Epithelial cell of proximal tubule (primary cell): ENCODE measurements at places on chromosomes 16 and 17.

DNA sequence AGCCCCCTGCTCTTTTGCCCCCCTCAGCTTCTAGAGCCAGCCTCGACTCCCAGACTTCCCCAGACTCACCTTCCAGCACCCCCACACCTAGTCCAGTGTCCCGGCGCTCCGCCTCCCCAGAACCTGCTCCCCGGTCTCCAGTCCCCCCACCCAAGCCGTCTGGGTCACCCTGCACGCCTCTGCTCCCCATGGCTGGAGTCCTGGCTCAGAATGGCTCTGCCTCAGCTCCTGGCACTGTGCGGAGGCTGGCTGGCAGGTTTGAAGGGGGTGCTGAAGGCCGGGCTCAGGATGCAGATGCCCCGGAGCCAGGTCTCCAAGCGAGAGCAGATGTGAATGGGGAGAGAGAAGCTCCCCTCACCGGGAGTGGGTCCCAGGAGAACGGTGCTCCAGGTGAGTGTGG is 2.2 kb downstream of the ARHGEF15 start:
- DNase-seq, result no peak

DNA sequence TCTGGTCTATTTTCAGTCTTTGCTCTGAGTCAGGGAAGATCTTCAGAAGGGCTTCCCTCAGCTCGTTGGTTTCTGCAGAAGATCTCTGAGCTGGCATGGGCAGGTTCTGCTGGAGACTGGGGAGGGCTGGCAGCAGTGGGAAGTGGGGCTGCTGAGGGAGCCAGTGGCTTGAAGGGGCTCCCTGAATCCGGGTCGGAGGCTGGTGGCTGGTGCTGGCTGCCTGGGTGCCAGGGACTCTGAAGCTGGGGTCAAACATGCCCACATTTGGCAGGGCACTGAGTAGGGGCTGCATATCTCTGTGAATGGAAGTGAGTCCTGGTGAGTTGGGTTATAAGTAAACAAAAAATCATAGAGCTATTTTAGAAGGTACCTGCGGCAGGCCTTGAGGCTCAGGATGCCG is 67.0 kb downstream of the N4BP1 start:
- no peak for DNase-seq

DNA sequence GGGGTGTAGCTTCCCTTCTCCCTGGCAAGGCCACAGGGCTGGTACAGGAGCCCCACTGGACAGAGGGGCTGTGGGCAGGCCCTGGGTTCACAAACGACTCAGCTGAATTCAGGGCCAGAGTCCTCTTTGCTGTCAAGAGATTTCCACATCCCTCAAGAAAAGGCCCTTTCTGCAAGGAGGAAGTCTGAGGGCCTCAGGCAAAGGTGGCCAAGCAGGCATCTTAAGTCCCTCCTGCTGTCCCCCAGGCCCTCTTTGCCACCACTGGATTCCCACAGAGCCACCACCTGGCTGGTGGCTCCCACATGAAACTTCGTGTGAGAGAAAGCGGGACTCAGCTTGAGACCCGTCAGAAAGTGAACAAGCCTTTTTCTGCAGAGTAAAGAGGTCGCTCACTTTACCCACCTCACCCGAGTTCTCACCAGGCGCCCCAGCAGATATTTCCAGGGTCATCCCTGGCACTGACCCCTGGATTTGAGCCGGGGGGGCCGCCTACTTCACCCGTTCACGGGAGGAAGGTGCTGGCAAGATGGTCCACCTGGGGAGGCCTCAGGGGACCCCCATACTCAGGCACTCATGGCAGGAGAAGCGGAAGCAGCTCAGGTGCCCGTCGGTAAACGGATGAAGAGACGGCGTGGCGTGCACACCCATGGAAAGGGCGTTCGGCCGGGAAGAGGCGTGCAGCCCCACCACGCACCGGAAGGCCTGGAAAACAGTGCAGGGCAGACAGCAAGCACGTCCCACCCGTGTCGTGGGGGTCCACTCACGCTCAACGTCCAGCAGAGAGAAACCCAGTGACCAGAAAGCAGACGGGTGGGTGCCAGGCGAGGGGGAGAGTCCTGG is 3.6 kb downstream of the RNF166 start:
- no peak for DNase-seq

DNA sequence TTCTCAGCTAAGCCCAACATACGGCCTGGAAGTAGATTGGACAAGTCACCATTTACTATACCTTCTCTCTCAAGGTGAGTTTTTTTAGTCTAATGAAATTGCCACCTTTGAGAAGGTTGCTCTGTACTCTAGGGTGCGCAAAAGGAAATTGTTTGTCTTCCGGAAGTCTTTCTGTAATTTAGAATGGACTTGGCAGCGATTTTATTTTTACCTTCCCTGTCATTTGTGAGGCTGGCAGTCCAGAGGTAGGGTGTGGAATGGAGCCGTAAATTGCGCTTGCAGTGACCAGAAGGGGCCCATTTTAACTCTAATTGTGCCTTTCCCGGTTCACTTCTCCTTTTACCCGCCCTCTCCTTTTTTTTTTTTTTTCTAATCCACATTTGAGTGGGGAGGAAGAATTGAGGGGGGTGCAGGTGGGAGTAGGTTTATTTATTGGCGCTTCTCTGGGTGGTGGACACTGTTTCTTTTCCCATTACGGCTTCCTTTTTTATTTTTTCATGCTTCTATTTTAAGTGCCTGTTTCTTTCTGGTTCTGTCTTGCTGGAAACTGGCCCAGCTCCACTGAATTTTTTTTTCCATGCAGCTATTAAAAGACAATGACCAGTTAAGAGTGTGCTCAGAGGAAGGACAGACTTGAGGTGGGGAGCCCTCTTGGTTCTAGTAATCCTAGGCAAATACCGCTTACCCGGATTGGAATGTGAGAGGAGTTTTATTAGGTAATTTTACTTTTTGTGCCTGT is 89.7 kb upstream of the CLEC18A start:
- DNase-seq, result no peak

DNA sequence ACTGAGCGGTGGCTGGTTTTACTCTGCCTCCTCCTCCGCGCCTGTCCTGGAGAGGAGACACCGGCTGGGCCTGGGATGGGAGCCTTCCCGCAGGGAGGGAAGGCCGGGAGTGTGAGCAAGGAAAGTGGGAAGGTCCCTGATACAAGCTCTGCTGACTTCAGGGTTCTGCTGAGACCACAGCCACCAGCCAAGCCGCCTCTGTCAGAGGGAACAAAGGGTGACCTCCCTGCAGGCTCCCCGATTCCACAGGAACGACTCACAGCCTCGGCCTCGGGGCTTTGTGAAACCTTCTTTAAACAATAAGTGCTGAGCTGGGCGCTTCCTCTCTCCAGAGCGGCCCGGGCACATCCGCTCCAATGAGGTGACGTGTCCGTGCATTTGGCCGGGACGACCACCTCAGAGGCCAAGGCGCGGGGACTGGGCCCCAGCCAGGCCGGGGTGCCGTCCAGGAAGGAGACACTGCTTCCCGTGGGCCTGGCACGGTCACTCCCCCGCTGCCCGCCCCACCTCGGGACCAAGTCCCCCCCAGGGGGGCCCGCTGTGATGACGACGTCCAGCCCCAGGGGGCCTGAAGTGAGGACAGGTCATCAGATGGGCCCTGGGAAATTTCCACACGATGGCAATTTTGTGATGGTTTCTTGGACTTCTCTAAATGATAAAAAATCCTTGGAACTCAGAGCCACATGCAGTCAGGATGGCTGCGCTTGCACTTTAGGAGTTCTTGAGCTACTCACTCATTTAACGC is 11.8 kb upstream of the CIBAR2 start:
- DNase-seq, result no peak
